Stomach (tissue), 19 donors: ENCODE measurements at places on chromosomes 7 and 10. TPM values are rescaled to one million over a fixed set of nuclear protein-coding genes. Genes with fewer than 3 reads are reported as not detected.

The FGL2 gene
- 179 TPM for total RNA-seq

The MMD2 gene
- not detected for total RNA-seq

- DNase-seq: no peak
- H3K27ac ChIP-seq: no peak overlapping the region
- H3K4me3 ChIP-seq: no peak overlapping the region
- no peaks in the 10 kb centered on the region for H3K4me1 ChIP-seq
- no peaks in the 10 kb centered on the region for H3K27me3 ChIP-seq
Measured at GRCh38 chr7:112238852-112239610, 32.5 kb downstream of the ZNF277 start.

- no peaks in the 10 kb centered on the region for H3K4me1 ChIP-seq
- H3K36me3 ChIP-seq: peaks cover 13% of the 10 kb centered on the region
Measured at GRCh38 chr10:48416584-48417232, 110.2 kb downstream of the MAPK8 start.

- peak overlapping the region; percentile 90 for H3K4me3 ChIP-seq
- no peaks in the 10 kb centered on the region for H3K27me3 ChIP-seq
- H3K4me1 ChIP-seq: peaks cover 47% of the 10 kb centered on the region
- DNase-seq: peak; percentile 71
- H3K27ac ChIP-seq: peak overlapping the region; percentile 77
Measured at GRCh38 chr7:2403718-2404648, 572 bp downstream of the CHST12 start.

DNA sequence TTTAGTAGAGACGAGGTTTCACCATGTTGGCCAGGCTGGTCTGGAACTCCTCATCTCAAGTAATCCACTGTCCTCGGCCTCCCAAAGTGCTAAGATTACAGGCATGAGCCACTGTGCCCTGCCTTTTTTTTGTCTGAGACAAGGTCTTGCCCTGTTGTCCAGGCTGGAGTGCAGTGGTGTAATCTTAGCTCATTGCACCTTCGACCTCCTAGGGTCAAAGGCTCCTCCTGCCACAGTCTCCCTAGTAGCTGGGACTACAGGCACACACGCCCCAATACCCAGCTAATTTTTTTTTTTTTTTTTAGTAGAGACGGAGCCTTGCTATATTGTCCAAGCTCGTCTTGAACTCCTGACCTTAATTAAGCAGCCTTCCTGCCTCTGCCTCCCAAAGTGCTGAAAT is 26.8 kb upstream of the SUPV3L1 start:
- DNase-seq: no peak
- H3K4me3 ChIP-seq: no peak overlapping the region
- peaks cover 14% of the 10 kb centered on the region for H3K36me3 ChIP-seq
- no peak overlapping the region for H3K27ac ChIP-seq

DNA sequence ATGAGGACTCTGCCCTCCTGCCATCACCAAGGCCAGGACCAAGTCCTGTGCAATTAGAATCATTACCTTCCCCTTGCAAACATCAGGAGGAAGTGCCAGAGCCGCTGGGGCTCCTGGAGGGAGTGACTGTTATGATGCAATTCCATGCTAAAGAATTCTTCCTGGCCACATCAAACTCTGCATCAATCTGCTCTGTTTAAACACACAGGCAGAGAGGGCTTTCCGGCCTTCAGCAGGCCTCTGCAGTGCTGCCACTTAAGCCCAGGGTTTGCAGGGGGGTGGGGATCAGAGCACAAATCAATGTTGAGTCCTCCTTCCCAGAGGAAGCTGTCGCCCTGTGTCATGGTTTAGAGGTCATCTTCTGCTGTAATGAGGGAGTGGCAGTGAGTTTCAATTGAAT is 58.1 kb downstream of the CTBP2 start:
- H3K4me1 ChIP-seq: peaks cover 58% of the 10 kb centered on the region
- H3K36me3 ChIP-seq: peaks cover 14% of the 10 kb centered on the region
- peak overlapping the region; percentile 26 for H3K27ac ChIP-seq
- no peak overlapping the region for H3K4me3 ChIP-seq
- DNase-seq: peak; percentile 42
